ENCODE measurements at places on chromosomes 11 and 22. TPM values are rescaled to one million over a fixed set of nuclear protein-coding genes. Genes with fewer than 3 reads are reported as not detected.

- peaks cover 46% of the 10 kb centered on the region for H3K36me3 ChIP-seq
- no peak overlapping the region for H3K27ac ChIP-seq
- H3K4me3 ChIP-seq: no peak overlapping the region
- peak; percentile 11 for DNase-seq
- H3K27me3 ChIP-seq: no peaks in the 10 kb centered on the region
Measured at GRCh38 chr22:29679316-29679715, 40.5 kb upstream of the CABP7 start.

GRCh38 chr11:78696177-78696576, 121.5 kb upstream of the NARS2 start:
- H3K27me3 ChIP-seq: no peaks in the 10 kb centered on the region
- DNase-seq: no peak
- H3K4me1 ChIP-seq: peaks cover 32% of the 10 kb centered on the region
- H3K27ac ChIP-seq: no peak overlapping the region

- H3K4me1 ChIP-seq: peaks cover 87% of the 10 kb centered on the region
- H3K4me3 ChIP-seq: peak overlapping the region; percentile 20
- H3K27me3 ChIP-seq: no peaks in the 10 kb centered on the region
- H3K36me3 ChIP-seq: peaks cover 8% of the 10 kb centered on the region
- DNase-seq: no peak
Measured at GRCh38 chr11:28701760-28702449, 593.7 kb downstream of the METTL15 start.

GRCh38 chr11:1924646-1925372, 5.3 kb downstream of the TNNT3 start:
- no peak for DNase-seq
- H3K4me3 ChIP-seq: no peak overlapping the region
- H3K27me3 ChIP-seq: peaks cover 13% of the 10 kb centered on the region
- no peaks in the 10 kb centered on the region for H3K4me1 ChIP-seq

DNA sequence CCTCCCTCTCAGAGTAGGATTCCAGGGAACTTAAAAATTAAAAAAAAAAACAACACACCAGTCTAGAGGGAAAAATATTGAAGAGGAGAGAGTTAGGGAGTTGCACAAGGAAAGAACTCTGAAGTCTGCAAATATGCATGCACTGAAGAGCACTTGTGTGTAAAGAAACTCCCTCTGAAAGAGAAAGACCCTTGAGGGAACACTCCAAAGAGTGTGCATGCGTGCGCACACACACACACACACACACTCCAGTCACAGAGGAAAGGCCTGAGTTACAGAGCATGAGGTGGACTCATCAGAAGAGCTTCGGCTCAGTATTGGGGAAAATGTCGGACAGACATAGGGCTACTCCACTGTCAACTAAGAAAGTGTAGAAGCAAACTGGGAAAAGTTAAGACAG, 30.1 kb downstream of the GGTLC2 start:
- H3K4me1 ChIP-seq: no peaks in the 10 kb centered on the region
- peaks cover 8% of the 10 kb centered on the region for H3K27me3 ChIP-seq
- H3K36me3 ChIP-seq: no peaks in the 10 kb centered on the region
- H3K27ac ChIP-seq: no peak overlapping the region

- DNase-seq: no peak
- no peaks in the 10 kb centered on the region for H3K36me3 ChIP-seq
- H3K27me3 ChIP-seq: peaks cover 24% of the 10 kb centered on the region
Measured at GRCh38 chr22:44181033-44181911, 547 bp downstream of the PARVG start.

GRCh38 chr22:50723991-50724390, 14.0 kb upstream of the ACR start:
- no peak overlapping the region for H3K27ac ChIP-seq
- H3K4me1 ChIP-seq: no peaks in the 10 kb centered on the region
- peaks cover 15% of the 10 kb centered on the region for H3K27me3 ChIP-seq
- no peak for DNase-seq
- H3K4me3 ChIP-seq: no peak overlapping the region
- H3K36me3 ChIP-seq: no peaks in the 10 kb centered on the region

- no peak for DNase-seq
- H3K4me1 ChIP-seq: no peaks in the 10 kb centered on the region
- H3K4me3 ChIP-seq: no peak overlapping the region
- no peak overlapping the region for H3K27ac ChIP-seq
Measured at GRCh38 chr11:114272311-114272710, 23.9 kb upstream of the NNMT start.

DNA sequence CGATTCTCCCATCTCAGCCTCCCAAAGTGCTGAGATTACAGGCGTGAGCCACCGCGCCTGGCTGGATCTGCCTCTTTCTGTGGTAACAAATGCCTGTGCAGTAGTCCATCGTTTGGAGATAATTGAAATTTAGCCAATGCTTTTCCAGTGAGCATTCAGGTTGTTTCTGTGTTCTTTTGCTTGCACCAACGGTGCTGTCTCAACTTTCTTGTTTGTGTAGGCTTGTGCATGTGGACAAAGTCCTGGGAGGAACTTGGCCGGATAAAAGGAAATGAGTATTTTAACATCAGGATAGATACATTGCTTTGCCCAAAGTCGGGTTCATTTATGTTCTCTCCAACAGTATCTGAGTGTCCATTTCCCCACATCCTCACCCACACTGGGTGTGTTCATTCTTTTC, 85.7 kb downstream of the KIAA1671 start:
- DNase-seq: no peak
- peaks cover 14% of the 10 kb centered on the region for H3K36me3 ChIP-seq
- H3K4me3 ChIP-seq: no peak overlapping the region
- H3K27me3 ChIP-seq: no peaks in the 10 kb centered on the region
- no peak overlapping the region for H3K27ac ChIP-seq
- no peaks in the 10 kb centered on the region for H3K4me1 ChIP-seq

GRCh38 chr11:7028141-7028540, 7.9 kb downstream of the NLRP14 start:
- no peak overlapping the region for H3K27ac ChIP-seq
- DNase-seq: no peak
- H3K27me3 ChIP-seq: peaks cover 12% of the 10 kb centered on the region

DNA sequence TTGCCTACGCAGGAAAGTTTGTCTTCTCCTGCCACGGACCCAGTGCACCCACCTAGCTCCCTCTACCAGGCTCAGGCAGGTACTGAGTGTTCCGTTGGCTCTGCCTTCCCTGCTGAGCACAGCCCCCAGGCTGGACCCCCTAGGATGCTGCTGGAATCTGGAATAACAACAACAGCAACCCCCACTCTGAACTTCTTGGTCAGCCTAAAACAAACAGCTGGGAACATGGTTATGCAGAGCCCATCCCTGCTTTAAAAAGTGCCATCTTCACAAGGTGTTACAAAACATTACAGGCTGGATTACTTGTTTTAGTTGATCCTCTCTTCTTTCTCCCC, 1.8 kb downstream of the OPCML start:
- DNase-seq: no peak
- no peaks in the 10 kb centered on the region for H3K4me1 ChIP-seq
- H3K36me3 ChIP-seq: peaks cover 6% of the 10 kb centered on the region
- peaks cover 2% of the 10 kb centered on the region for H3K27me3 ChIP-seq
- H3K4me3 ChIP-seq: no peak overlapping the region
- no peak overlapping the region for H3K27ac ChIP-seq

DNA sequence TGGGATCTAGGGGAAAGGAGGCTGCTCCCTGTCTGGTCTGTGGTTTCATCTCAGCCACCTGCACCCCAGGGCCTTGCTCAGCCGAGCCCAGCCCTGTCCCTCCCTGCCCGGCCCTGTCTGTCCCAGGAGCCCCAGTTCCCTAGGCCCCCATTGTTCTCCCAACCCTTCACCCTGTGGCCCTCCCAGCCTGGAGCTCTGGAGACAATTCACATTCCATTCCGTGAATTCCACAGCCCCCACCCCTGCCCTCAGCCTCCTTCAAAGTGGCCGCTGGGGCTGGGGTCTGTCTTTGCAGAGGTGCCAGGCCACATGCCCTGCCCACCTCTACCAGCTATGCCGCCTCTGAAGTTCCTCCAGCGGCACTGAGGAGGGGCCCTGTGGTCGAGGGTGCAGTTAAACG, 77.9 kb upstream of the WNT11 start:
- no peak for DNase-seq
- H3K27me3 ChIP-seq: peaks cover 48% of the 10 kb centered on the region

GRCh38 chr11:76654980-76655379, 15.6 kb downstream of the LRRC32 start:
- H3K4me1 ChIP-seq: peaks cover 7% of the 10 kb centered on the region
- H3K27ac ChIP-seq: no peak overlapping the region
- no peaks in the 10 kb centered on the region for H3K36me3 ChIP-seq
- no peak for DNase-seq

The NEAT1 gene
- 185 TPM for total RNA-seq

The KMT2A gene
- total RNA-seq: 37.0 TPM

The OR8G5 gene
- not detected for total RNA-seq

The OR8D1 gene
- not detected for total RNA-seq

The INS gene
- not detected for total RNA-seq

All from HFFc6 (cell line).